ENCODE measurements at places on chromosomes 5 and 9.

DNA sequence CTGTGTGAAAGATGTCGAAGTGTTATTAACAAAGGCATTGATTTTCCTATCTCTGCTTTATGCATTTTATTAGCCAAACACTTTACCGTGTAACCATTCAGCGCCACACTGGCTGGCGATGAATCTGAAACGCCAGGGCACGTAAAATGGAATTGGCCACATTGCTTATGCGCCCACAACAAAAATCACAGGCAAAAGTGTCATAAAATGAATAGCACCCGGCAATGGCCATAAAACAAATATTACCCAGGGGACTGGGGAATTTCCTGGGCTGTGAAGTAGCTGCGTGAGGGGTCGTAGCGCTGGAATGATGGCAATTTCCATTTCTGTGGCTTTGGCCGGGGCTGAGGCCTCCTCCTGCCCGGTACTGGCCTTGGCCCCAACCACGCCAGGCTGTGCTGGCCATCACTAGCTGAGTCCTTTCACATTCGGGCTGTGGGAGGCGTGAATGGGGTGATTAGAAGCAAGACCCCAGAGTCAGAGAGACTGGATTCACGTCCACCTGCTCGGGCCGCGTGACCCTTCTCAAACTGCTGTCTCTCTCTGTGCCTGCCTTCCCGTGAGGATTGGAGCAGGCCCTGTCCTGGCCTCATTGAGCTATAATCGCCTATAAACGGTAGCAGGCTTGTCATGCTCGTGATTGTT is 254.5 kb downstream of the PBX3 start:
- no peak overlapping the region for H3K4me3 ChIP-seq
- H3K27me3 ChIP-seq, result peaks cover 3% of the 10 kb centered on the region
- no peaks in the 10 kb centered on the region for H3K36me3 ChIP-seq
- DNase-seq, result no peak
- no peak overlapping the region for H3K27ac ChIP-seq
- H3K4me1 ChIP-seq, result no peaks in the 10 kb centered on the region

- H3K4me3 ChIP-seq, result no peak overlapping the region
- H3K4me1 ChIP-seq, result no peaks in the 10 kb centered on the region
- no peak for DNase-seq
- H3K36me3 ChIP-seq, result no peaks in the 10 kb centered on the region
- H3K27me3 ChIP-seq, result peaks cover 8% of the 10 kb centered on the region
Observed at GRCh38 chr5:144313147-144313726, 142.6 kb downstream of the KCTD16 start.

- no peak overlapping the region for H3K4me3 ChIP-seq
- no peak overlapping the region for H3K27ac ChIP-seq
- no peak for DNase-seq
- no peaks in the 10 kb centered on the region for H3K36me3 ChIP-seq
Observed at GRCh38 chr5:42813533-42813932, 1.8 kb upstream of the SELENOP start.

GRCh38 chr9:81565144-81565543 is 124.2 kb downstream of the TLE1 start:
- DNase-seq, result no peak
- H3K4me1 ChIP-seq, result no peaks in the 10 kb centered on the region
- H3K27ac ChIP-seq, result no peak overlapping the region
- H3K4me3 ChIP-seq, result no peak overlapping the region
- H3K36me3 ChIP-seq, result no peaks in the 10 kb centered on the region

GRCh38 chr5:6781716-6782115 is 68.5 kb downstream of the TENT4A start:
- H3K27ac ChIP-seq, result no peak overlapping the region
- DNase-seq, result no peak
- H3K4me3 ChIP-seq, result no peak overlapping the region
- H3K4me1 ChIP-seq, result peaks cover 1% of the 10 kb centered on the region
- peaks cover 13% of the 10 kb centered on the region for H3K27me3 ChIP-seq
- no peaks in the 10 kb centered on the region for H3K36me3 ChIP-seq

All from activated T-cell treated with anti-CD3 and anti-CD28 coated beads, Interleukin-2, amount 50 U/mL, for 24 hours (primary cell).